ENCODE measurements at places on chromosomes 2 and 18. TPM values are rescaled to one million over a fixed set of nuclear protein-coding genes. Genes with fewer than 3 reads are reported as not detected.

DNA sequence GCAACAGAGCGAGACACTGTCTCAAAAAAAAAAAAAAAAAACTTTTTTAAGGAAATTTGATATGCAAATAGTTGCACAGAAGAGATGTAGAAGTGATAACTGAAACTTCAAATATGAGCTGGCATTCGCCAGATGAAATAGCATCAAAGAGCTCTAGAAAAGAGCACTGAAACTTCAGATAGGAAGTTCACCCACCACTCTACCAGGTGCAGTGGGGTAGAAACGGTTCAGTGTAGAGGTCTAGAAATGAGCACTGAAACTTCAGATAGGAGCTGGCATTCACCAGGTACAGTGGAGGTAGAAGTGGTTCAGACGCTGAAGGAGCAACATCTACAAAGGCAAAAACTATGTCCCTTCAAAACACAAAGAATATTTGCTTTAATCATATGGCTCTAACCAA is 9.0 kb upstream of the ONECUT2 start:
- H3K4me1 ChIP-seq = no peaks in the 10 kb centered on the region
- no peak overlapping the region for H3K27ac ChIP-seq
- no peak overlapping the region for H3K4me3 ChIP-seq
- H3K27me3 ChIP-seq = peaks cover 58% of the 10 kb centered on the region

Gene SOX11
- polyA plus RNA-seq = 3.1 TPM

- H3K4me1 ChIP-seq = no peaks in the 10 kb centered on the region
- H3K36me3 ChIP-seq = no peaks in the 10 kb centered on the region
- DNase-seq = no peak
- H3K27me3 ChIP-seq = no peaks in the 10 kb centered on the region
- H3K27ac ChIP-seq = no peak overlapping the region
- H3K4me3 ChIP-seq = no peak overlapping the region
Measured at GRCh38 chr18:62498616-62499262, 24.1 kb upstream of the ZCCHC2 start.

DNA sequence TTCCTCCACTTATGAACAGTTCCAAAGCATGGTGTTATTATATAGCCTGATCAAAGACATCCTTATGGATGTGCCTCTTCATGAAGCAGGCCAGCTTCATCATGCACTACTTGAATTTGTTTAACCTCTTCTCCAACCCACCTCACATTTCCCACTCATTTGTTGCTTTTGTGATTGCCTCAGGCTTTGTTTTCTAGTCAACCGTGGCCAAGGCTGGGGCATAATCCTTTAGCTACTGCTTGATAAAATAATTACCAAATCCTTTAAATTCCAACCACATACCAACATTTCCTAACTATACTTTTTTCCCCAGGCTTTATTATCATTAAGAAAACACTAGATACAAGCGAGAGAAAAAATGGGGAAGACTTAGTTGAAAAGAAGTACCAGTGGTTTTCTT is 39.6 kb upstream of the SCN1A start:
- H3K27me3 ChIP-seq = no peaks in the 10 kb centered on the region
- H3K4me1 ChIP-seq = no peaks in the 10 kb centered on the region
- no peak overlapping the region for H3K27ac ChIP-seq
- H3K4me3 ChIP-seq = no peak overlapping the region
- DNase-seq = no peak

Gene KCNK3
- polyA plus RNA-seq = 3.3 TPM

DNA sequence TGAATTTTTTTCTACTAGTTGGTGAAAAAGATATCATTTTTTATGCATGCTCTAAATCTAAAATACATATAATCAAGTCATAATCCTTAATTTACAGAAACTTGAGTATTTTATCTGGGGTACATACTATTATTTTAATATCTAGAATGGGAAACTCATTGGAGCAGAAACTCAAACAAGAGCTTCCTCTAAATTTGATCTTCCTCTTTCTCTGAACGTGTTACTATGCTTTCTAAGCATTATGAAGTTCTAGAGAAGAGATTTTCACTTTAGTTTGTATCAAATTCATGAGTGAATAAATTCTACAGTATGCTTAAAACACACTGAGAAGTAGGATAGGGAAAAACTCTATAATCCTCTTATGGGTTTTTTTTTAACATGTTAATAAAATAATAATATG is 20.6 kb upstream of the SLC38A11 start:
- no peaks in the 10 kb centered on the region for H3K36me3 ChIP-seq
- H3K4me3 ChIP-seq = no peak overlapping the region
- no peak overlapping the region for H3K27ac ChIP-seq
- H3K4me1 ChIP-seq = no peaks in the 10 kb centered on the region

GRCh38 chr2:85255813-85256594 is 71.8 kb downstream of the TGOLN2 start:
- peak; percentile 62 for DNase-seq
- peaks cover 10% of the 10 kb centered on the region for H3K4me1 ChIP-seq
- H3K27me3 ChIP-seq = no peaks in the 10 kb centered on the region
- H3K4me3 ChIP-seq = no peak overlapping the region
- no peaks in the 10 kb centered on the region for H3K36me3 ChIP-seq
- peak overlapping the region; percentile 31 for H3K27ac ChIP-seq

Gene C1D
- polyA plus RNA-seq = 42.1 TPM

Gene RIT2
- polyA plus RNA-seq = 1.9 TPM

DNA sequence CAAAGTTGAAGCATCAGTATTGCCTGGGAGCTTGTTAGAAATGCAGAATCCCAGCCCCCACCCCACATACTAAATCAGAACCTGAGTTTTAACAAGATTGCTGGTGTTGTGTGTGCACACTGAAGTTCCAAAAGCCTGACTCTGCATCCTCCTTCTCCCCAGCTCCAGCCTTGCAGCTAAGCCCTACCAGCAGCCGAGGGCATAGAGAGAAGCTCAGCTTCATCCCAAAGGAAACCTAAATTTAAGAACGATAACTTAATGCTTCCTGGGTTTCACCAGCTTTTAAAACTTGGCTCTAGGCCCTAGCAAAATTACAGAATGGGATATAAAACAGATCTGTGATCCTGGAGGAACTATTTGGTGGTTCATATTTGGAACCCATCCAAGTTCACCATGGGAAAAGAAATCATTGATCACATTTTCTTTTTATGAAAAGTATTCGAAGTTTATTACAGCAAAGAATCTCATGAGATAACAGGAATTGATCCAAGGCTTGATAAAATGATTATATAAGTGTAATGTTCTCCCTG is 11.1 kb downstream of the SMYD1 start:
- H3K27me3 ChIP-seq = no peaks in the 10 kb centered on the region
- no peaks in the 10 kb centered on the region for H3K4me1 ChIP-seq
- no peaks in the 10 kb centered on the region for H3K36me3 ChIP-seq
- DNase-seq = no peak
- no peak overlapping the region for H3K27ac ChIP-seq

GRCh38 chr2:157572725-157573124 is 55.9 kb downstream of the ACVR1C start:
- H3K4me3 ChIP-seq = no peak overlapping the region
- DNase-seq = peak; percentile 37
- H3K27ac ChIP-seq = no peak overlapping the region
- H3K36me3 ChIP-seq = no peaks in the 10 kb centered on the region

- peak; percentile 35 for DNase-seq
- H3K27ac ChIP-seq = peak overlapping the region; percentile 98
- no peaks in the 10 kb centered on the region for H3K27me3 ChIP-seq
Measured at GRCh38 chr2:27212626-27213471, 781 bp upstream of the SLC5A6 start.

Gene OTOS
- not detected for polyA plus RNA-seq

GRCh38 chr2:227464361-227464760 is 7.6 kb upstream of the AGFG1 start:
- no peak overlapping the region for H3K4me3 ChIP-seq
- H3K27ac ChIP-seq = no peak overlapping the region
- no peaks in the 10 kb centered on the region for H3K36me3 ChIP-seq
- no peaks in the 10 kb centered on the region for H3K27me3 ChIP-seq

DNA sequence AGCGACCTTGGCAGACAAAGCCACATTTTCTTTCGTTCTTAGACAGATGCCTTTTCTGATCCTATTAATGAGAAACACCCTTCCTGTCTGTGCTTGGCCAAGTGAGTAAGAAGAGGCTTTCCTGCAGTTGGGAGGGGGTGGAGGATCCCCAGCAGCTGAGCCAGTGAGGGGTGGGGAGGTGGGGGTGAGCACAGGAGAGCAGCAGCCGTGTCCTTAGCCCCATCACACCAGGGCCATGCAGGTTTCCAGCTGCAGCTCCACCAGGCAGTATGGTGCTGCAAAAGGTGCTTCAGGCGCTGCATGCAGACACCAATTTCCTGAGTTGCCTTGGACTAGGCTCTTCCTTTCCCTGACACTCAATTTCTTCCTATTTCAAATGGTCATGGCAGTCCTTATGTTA is 123.3 kb upstream of the SIX2 start:
- H3K4me1 ChIP-seq = no peaks in the 10 kb centered on the region
- H3K36me3 ChIP-seq = no peaks in the 10 kb centered on the region
- no peak overlapping the region for H3K4me3 ChIP-seq
- H3K27ac ChIP-seq = no peak overlapping the region

Gene KLHL29
- polyA plus RNA-seq = 5.9 TPM

DNA sequence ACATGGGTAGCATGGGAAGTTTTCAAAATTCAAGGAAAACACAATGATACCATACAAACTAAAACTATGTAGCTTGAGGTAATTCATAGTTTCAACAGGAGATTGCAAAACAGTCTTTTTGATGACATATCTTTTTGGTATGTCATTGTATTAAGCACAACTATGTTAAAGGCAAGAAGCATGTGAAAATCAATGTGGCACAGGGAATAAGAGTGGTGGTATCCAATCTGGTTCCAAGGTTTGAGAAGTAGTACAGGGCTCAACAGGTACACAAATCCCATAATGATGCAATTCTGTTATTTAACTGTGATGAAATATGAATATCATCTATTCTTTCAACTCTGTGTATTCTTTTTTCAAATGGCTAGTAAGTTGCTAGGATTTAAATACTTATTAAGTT is 16.4 kb upstream of the DLX2 start:
- peaks cover 15% of the 10 kb centered on the region for H3K27me3 ChIP-seq
- no peak overlapping the region for H3K4me3 ChIP-seq
- no peaks in the 10 kb centered on the region for H3K4me1 ChIP-seq
- H3K36me3 ChIP-seq = no peaks in the 10 kb centered on the region

DNA sequence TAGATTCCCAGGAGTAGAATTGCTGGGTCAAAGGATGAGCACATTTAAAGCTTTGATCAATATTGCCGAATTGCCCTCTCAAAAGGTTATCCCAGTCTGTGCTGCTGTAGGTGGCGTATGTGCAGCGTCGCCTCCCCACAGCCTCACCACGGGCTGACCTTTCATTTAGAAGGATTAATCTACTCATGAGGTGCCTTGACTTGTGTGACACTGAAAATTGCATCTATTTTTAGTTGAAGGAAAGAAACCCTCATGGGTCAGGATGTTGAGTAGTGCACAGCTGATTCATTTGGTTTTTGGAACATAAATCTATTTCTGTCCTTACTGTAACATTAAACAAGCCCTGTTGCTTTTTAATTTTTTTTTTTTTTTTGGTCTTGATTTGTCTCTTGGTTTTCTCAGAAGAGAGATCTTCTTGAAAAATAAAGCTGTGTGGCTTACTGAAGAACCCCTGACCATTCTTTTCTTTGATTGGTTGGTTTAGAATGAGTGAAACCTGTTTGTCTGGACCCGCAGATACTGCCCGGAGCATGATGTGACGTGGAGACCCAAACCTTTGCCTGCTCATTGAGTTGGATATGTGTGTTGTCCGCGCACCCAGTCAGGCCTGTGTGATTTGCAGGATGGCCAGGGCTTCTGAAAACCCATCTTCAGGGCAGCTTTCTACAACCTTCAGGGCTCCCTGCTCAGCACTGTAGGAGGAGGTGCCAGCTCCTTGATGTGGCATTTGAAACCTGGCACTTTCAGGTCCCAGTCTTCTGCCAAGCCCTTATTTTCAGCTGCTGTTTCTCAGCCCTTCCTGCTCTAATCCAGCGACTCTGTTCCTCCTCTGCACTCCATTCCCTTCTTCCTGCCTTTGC is 61.0 kb downstream of the LPIN1 start:
- no peak overlapping the region for H3K27ac ChIP-seq
- H3K4me1 ChIP-seq = no peaks in the 10 kb centered on the region
- peaks cover 52% of the 10 kb centered on the region for H3K36me3 ChIP-seq
- no peaks in the 10 kb centered on the region for H3K27me3 ChIP-seq

- no peak overlapping the region for H3K27ac ChIP-seq
- peaks cover 13% of the 10 kb centered on the region for H3K4me1 ChIP-seq
- DNase-seq = no peak
- no peaks in the 10 kb centered on the region for H3K27me3 ChIP-seq
Measured at GRCh38 chr2:66550826-66551225, 115.9 kb downstream of the MEIS1 start.

Gene TGFA
- polyA plus RNA-seq = 8.4 TPM

DNA sequence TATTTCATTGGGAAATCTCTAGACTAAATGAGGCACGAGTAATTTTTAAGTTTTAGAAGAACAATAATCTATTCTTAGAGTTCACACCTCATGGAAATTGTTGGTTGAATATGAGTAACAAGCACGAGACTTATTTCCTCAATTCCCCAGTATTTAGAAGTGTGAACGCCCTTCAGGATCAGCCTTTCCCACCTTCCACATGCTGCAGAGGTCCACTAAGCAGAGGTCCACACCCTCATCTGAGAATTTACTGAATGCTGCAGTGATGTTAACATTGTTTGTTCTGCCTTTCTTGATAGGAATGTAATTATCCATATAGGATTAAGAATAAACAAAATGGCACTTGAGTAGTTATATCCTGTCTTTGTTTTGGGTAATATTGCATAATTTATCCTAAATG is 41.8 kb downstream of the LTBP1 start:
- H3K4me3 ChIP-seq = no peak overlapping the region
- H3K27ac ChIP-seq = no peak overlapping the region
- no peaks in the 10 kb centered on the region for H3K36me3 ChIP-seq

GRCh38 chr2:39693245-39693644 is 27.5 kb downstream of the TMEM178A start:
- no peak overlapping the region for H3K27ac ChIP-seq
- DNase-seq = no peak
- H3K4me1 ChIP-seq = no peaks in the 10 kb centered on the region
- H3K36me3 ChIP-seq = no peaks in the 10 kb centered on the region
- no peaks in the 10 kb centered on the region for H3K27me3 ChIP-seq

DNA sequence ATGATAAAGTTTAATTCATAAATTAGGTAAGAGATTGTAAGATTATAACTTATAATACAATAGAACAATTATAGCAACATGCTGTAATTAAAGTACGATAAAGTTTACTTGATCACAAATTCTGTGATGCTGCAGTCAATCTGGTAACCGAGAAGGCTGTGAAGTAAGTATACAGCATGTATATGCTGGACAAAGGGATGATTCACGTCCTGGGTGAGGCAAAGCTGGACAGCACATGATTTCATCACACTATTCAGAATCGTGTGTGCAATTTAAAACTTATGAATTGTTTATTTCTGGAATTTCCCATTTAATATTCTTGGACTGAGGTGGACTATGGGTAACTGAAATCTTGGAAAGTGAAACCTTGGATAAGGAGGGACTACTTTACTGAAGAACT is 522.2 kb upstream of the CNTNAP5 start:
- H3K27me3 ChIP-seq = no peaks in the 10 kb centered on the region
- DNase-seq = no peak
- no peaks in the 10 kb centered on the region for H3K36me3 ChIP-seq
- H3K4me1 ChIP-seq = no peaks in the 10 kb centered on the region
- H3K4me3 ChIP-seq = no peak overlapping the region

DNA sequence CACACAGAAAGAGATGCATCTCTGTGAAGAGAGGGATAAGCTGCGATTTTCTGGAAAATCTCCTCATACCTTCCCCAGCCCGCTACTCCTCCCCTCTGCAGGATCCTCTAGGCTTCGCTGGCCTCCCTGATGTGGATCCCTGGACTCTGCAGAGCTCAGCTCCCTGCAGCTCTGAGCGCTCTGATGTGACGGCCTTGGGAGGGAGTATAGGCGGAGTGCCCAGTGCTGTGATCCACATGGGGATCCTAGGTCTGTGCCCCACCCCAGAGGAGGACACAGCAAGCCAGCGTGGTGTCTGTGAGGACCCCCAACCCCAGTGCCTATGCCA is 111.0 kb downstream of the GYPC start:
- DNase-seq = no peak
- H3K4me1 ChIP-seq = no peaks in the 10 kb centered on the region
- H3K27ac ChIP-seq = no peak overlapping the region
- H3K36me3 ChIP-seq = no peaks in the 10 kb centered on the region
